Spinal cord (tissue), 10 donors: ENCODE measurements at places on chromosomes 16 and 17. TPM values are rescaled to one million over a fixed set of nuclear protein-coding genes. Genes with fewer than 3 reads are reported as not detected.

DNA sequence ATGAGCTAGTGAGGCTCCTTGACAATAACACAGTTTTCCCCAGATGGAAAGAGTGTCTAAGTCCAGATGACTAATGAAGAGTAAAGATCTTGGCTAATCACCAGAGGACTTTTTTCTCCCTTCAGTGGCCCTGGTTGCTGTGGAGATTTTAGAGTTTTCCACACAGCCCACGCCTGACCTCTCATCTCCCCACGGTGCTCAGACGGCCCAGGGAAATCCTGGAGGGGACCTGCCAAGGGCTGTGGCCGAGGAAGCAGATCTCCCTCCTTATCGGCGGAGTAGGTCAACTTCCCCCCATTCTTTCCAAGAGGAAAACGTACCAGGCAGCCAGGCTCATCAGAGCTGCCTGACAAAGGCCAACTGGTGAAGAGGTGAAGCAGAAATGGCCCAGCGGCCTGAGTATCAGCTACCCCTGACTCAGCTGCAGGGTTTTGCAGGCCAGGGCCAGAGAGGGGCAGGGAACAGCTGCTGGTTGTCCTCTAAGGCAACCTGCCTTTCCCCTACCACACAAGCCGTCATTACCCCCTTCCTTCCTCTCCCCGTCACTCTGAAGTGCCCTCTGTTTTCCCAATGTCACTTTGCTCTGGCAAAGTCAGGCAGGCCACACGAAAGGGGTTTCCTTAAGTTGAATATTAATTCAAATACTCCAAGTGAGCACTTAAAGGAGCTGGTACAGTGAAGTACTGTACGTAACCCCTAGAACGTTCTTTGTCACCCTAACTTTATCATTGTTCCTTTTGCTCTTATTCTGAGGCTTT lies 140.2 kb upstream of the ADAMTS18 start:
- no peak overlapping the region for H3K27ac ChIP-seq
- no peak overlapping the region for H3K4me3 ChIP-seq
- no peak for DNase-seq
- no peaks in the 10 kb centered on the region for H3K4me1 ChIP-seq

- no peak for DNase-seq
- H3K27me3 ChIP-seq: no peaks in the 10 kb centered on the region
- peak overlapping the region; percentile 88 for H3K4me3 ChIP-seq
- peaks cover 49% of the 10 kb centered on the region for H3K4me1 ChIP-seq
- peak overlapping the region; percentile 98 for H3K27ac ChIP-seq
These were observed 521 bp upstream of the G6PC3 start for GRCh38 chr17:44069974-44070454.

GRCh38 chr16:24975428-24975889 lies 39.7 kb downstream of the ARHGAP17 start:
- peaks cover 33% of the 10 kb centered on the region for H3K36me3 ChIP-seq
- H3K27ac ChIP-seq: no peak overlapping the region
- no peak for DNase-seq
- H3K27me3 ChIP-seq: no peaks in the 10 kb centered on the region
- no peak overlapping the region for H3K4me3 ChIP-seq
- H3K4me1 ChIP-seq: no peaks in the 10 kb centered on the region

PRSS21 gene
- not detected for polyA plus RNA-seq
